ENCODE measurements at places on chromosomes 16 and 17.

GRCh38 chr17:67145183-67145805 is 99.7 kb downstream of the HELZ start:
- DNase-seq = no peak

DNA sequence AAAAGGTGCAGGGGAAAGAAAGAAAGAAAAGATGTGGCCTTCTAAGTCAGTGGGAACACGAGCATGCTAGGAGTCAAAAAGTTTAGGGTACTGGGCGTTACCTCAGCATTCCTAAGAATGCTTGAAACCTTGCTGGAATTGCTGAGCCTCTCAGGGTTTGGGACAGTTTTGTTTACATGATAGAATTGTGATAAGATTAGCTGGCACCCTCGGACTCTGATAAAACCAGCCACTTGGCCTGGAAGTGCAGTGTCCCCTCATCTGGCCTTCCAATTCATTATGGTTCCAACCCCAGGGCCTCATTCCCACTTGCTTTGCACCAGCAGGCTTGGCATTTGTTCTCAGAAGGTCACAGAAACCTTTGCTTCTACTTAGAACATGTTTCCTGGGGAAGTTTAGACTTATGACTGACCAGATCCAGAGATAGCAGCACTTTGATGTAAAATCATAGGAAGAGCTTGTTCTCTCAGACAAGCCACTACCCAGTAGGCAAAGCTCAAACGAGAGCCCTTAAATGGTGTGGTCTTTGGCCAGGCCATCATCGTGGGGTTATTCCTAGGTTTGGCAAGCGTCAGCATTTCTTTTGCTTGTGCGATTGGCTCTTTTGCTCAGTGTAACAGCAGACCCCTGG is 8.0 kb downstream of the SGF29 start:
- DNase-seq = no peak

DNA sequence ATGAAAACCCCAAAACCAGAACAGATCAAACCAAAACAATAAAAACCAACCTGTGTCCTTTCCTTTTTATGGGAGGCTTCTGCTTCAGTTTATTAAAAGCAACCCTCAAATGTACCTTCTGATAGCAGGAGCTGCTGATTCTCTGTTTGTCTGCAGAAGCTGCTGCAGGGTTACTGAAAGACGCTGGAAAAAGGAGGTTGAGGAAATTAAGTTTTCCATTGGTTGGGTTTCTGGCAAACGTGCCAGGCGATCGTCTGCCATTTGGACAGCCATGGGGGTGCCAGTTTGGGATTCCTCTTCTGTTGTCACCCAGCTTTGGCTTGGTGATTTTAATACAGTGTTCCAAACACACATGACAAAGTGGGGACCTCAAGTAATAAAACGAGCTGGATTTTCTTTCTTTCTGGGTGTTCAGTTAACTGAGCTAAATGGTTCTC is 185.4 kb upstream of the ZFHX3 start:
- DNase-seq = no peak

GRCh38 chr16:66562409-66562808 is 3.8 kb upstream of the CMTM1 start:
- DNase-seq = no peak

GRCh38 chr16:81450783-81451491 is 6.3 kb downstream of the CMIP start:
- DNase-seq = no peak

DNA sequence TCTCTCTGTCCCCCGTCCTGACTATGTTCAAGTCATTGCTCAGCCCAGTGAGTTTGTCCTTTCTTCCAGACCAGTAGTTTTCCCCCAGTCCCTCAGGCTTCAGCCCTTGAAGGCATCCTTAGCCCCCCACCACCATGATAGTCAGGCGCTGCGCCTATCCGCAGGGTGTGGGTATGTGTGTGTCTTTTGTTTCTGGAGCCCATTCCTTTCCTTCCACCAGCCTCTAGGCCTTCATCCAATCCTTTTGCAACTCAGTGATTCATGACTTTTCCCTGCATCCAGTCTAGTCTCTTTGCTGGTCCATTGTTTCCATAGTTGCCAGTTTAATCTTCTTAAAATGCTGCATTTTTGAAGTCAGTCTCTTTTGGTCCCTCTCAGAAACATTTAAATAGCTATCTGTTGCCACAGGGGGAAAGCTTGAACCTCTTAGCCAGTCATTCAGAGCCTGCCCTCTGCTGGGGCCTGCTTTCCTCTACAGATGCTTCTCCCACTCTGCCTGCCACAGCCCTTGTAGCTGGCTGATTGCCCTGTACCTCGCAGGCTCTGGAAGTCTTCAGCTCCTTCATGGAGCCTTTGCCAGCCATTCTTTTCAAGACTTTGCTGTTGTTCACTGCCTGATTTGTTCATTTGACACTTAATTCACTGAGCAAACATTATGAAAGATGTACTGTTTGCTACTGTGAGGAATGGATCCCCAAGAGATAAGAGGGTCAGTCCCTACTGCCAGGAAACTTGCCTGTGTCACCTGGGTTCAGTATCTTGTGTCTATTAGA is 55.9 kb upstream of the ADCY7 start:
- peak; percentile 81 for DNase-seq

GRCh38 chr17:1011760-1012735 is 15.1 kb downstream of the TIMM22 start:
- DNase-seq = no peak

DNA sequence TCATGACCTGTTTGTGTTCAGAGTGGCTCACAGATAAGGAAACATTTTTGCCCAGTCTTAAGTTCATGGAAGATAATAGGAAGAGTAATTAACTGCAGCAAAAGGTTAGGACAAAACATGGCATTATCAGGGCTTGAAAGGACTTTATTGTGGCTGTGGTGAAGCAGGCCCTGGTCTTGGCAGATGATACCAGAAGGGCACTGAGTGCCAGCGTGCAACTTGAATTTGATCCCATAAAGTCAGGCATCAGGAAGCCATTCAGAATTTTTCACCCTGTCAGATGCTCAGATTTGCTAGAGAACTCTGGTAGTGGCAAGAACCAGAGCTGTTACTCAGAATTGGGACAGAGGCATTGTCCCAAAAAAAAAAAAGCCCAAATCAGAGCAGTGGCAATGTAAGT is 11.2 kb upstream of the COG7 start:
- no peak for DNase-seq

GRCh38 chr16:63882576-63882975 is 1239.3 kb downstream of the CDH11 start:
- no peak for DNase-seq

DNA sequence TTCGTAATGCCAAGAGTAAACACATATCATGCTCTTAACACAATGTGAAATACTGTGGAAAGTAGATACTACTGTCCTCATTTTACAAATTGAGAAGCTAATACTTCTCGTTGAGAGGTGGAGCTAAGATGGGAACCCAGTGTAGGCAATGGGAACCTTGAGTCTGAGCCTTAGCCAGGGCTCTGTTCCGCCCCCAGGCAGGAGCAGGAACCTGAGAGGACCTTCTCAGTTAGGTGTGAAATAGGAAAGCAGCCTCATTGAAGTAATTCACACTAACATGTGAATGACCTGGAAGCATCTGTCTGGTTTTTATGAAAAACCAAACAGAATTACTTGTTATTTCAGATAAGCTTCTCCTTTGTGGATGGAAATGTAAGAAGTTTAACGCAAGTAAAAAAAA is 62.6 kb upstream of the RBFOX1 start:
- no peak for DNase-seq

- DNase-seq = no peak
Observed at GRCh38 chr16:8887431-8887765, 5.2 kb downstream of the LITAFD start.

DNA sequence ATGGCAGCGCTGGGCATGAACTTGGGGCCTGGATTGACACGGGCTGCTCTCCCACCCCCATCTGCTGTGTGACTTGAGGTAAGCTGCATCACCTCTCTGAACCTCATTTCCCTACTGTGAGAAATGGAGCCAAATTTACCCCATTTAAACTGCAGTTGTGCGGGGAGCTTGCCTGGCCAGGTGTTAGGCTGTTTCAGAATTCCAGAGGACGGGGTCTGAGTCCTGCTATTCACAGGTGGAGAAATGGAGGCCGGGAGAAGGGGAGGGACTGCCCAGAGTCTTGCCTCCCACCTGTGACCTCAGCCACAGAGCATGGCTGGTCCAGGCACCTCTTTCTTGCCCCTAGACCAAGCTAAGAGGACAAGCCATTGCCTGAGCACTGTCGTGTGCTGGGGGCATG is 12.8 kb downstream of the KCNJ12 start:
- DNase-seq = no peak

DNA sequence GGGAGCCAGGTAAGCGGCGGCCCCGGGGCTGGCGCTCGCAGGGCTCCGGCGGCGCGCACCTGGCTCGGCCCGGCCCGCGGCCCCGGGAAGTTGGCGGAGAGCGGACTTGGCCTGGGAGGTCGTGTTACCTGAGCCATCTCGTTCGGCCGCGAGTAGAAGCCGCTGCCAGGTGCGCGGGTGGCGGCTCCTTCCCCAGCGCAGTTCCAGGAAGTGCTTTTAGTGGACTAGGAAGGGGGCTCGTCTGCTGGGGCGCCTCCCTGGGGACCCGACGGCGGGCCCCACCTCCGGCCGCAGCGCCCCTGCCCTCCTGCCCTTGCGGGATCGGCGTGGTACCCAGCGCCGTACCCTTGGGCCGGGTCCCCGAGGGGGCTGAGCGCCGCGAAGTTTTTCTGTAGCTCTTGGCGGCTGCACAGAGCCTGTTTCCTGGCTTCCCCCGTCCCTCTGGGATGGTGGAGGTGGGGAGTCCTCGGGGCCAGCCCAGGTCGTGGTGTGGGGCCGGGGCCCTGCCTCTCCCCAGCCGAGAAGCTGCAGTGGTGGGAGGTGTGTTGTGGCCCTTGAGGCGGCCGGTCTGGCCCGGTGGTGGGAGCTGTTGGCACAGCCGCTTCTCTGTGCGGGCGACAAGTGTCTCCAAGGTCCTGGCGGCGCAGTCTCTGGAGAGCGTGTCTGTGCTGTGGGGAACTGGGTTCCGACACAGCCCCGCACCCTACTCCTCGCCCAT is 96.9 kb downstream of the RAB11FIP4 start:
- DNase-seq = no peak

DNA sequence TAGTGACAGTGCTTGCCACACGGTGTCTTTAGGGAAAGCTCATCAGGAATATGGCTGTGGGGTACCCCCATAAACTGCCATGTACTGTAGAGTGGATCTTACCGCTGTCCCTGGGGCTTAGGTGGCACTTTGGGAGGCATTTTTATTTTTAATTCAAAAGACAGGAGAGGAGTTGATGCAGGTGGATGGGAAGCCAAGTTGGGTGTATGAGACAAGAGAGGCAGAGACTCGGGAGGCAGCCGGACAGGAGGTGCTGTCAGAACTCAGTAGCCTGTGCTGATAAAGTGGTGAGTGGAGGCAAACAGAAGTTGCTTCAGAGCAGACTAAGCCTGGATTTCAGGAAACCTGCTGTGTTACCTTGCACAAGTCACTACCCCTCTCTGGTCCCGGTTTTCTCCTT is 185.9 kb downstream of the TMEM132E start:
- no peak for DNase-seq

DNA sequence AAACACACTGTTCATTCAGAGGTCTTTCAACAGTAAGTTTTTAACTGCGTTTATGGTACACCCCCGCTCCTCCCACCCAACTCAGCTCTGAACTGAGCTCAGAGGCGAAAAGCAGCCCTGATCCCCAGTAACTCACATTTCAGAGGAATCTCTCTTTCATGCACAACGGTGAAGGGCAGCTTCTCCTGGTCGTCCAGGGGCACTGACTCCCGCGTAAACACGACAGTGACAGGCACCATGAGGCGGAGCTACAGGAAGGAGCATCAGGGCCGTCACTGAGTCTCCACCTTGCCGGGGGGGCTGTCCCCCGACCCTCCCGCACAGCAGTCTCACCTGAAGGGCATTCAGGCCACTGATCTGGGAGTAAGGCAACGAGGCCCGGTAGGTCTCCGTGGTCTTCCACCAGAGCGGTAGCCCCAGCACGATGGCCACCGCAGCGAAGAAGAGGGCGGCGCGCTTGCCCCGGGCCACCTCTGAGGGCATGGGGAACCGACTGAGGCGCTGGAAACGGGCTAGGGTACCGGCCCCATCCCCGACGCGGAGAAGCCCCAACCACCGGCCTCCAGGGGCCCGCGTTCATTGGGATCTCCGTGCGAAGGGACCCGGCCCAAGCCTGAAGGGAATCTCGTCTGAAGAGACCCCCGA is 486 bp downstream of the PIGS start:
- peak; percentile 10 for DNase-seq
